Kidney (tissue), 22 donors: ENCODE measurements at places on chromosomes 5 and 9.

GRCh38 chr5:58439094-58439644, 20.7 kb downstream of the PLK2 start:
- H3K27ac ChIP-seq, result no peak overlapping the region
- H3K4me1 ChIP-seq, result no peaks in the 10 kb centered on the region
- no peaks in the 10 kb centered on the region for H3K27me3 ChIP-seq
- no peak overlapping the region for H3K4me3 ChIP-seq
- DNase-seq, result no peak

DNA sequence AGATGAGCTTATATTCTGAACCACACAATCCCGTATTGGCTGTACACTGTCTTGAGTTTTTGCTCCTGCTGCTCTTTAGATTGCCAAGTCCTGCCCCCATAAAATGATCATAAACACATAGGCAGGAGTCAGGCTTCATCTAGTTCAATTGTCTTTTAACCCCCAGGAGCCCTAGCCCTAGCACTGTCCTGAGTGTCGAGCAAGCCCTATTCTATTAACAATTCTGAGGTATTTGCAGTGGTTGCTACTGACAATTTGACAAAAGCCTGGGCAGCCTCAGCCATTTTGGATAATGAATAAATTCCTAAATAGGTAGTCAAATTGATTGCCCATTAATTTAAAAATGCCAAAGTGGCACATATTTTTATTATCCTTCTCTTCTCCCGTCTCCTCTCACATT, 257.2 kb downstream of the YTHDC2 start:
- no peak for DNase-seq
- H3K4me1 ChIP-seq, result no peaks in the 10 kb centered on the region
- no peaks in the 10 kb centered on the region for H3K27me3 ChIP-seq
- no peak overlapping the region for H3K4me3 ChIP-seq
- no peaks in the 10 kb centered on the region for H3K36me3 ChIP-seq

GRCh38 chr9:71001780-71002386, 119.5 kb downstream of the TRPM3 start:
- no peaks in the 10 kb centered on the region for H3K4me1 ChIP-seq
- H3K27ac ChIP-seq, result no peak overlapping the region
- peak; percentile 38 for DNase-seq
- H3K27me3 ChIP-seq, result no peaks in the 10 kb centered on the region
- no peak overlapping the region for H3K4me3 ChIP-seq

GRCh38 chr5:96687812-96688453, 25.8 kb downstream of the CAST start:
- no peak overlapping the region for H3K27ac ChIP-seq
- no peaks in the 10 kb centered on the region for H3K27me3 ChIP-seq
- DNase-seq, result peak; percentile 47
- no peaks in the 10 kb centered on the region for H3K4me1 ChIP-seq
- no peaks in the 10 kb centered on the region for H3K36me3 ChIP-seq

DNA sequence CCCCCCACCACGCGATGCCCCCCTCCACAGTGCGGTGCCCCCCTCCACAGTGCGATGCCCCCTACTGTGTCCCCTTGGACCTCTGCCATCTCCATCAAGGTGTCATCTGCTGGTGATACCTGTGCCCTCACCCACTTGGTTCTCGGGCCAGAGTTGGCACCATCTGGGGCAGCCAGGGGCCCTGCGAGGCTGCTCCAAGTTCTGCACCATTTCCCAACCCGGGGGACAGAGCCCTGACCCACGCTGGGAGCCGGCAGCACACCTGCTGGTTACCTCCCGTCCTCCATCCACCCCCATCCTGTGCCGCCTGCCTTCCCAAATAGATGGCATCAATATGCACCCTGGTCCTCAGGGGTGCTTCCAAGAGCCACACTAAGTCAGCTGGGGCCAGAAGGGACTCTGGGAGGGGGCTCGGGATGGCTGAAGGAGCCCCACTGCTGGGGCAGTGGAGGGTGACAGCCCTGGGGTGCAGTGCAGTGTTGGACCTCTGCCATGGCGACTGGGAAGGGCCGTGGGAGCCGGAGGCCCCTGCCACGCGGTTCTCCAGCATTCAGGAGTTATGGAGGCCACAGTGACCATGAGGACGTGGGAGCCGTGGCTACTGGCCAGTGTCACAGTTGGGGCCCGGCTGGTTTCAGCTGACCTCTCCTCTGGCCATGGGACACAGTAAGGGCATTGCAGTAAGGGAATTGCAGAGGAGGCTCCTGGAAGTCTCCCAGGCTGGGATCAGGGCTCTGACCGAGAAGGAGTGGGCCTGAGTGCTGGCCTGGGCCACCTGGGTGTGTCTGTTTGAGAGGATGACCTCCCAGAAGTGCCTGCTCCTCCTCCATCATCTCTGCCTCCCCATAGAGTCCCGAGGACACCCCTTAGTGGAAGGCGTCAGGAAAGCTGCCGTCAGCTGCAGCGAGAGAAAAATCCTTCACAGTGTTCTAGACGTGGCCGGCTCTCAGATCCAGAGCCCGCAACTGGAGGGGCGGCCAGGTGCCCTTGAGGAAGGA, 44.2 kb upstream of the NOTCH1 start:
- no peak overlapping the region for H3K27ac ChIP-seq
- no peaks in the 10 kb centered on the region for H3K36me3 ChIP-seq
- no peaks in the 10 kb centered on the region for H3K27me3 ChIP-seq

DNA sequence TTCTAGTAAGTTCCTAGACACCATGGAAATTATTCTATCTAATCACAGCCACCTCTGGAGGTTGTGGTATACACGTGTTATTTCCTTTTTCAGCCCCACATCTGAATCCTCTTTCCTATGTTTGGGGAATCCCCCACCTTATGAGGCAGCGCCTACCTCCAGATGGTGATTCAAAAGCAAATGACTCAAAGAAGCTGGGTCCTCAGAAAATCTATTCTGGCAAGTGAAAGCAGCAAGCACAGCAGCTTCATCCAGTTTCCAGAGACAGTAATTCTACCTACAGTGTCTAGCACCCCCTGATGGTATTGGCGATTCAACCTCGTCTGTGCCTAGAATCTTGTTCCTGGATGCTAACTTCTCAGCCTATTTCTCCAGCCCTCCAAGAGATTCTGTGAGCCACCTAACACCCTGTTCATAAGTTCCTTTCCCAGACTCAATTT, 43.0 kb downstream of the STRBP start:
- no peak overlapping the region for H3K4me3 ChIP-seq
- no peaks in the 10 kb centered on the region for H3K27me3 ChIP-seq
- no peak overlapping the region for H3K27ac ChIP-seq
- H3K4me1 ChIP-seq, result no peaks in the 10 kb centered on the region
- H3K36me3 ChIP-seq, result no peaks in the 10 kb centered on the region
- no peak for DNase-seq

- H3K27ac ChIP-seq, result no peak overlapping the region
- no peaks in the 10 kb centered on the region for H3K4me1 ChIP-seq
- no peak overlapping the region for H3K4me3 ChIP-seq
- peaks cover 3% of the 10 kb centered on the region for H3K36me3 ChIP-seq
These were observed 157.4 kb upstream of the OTULINL start for GRCh38 chr5:14424011-14424685.

DNA sequence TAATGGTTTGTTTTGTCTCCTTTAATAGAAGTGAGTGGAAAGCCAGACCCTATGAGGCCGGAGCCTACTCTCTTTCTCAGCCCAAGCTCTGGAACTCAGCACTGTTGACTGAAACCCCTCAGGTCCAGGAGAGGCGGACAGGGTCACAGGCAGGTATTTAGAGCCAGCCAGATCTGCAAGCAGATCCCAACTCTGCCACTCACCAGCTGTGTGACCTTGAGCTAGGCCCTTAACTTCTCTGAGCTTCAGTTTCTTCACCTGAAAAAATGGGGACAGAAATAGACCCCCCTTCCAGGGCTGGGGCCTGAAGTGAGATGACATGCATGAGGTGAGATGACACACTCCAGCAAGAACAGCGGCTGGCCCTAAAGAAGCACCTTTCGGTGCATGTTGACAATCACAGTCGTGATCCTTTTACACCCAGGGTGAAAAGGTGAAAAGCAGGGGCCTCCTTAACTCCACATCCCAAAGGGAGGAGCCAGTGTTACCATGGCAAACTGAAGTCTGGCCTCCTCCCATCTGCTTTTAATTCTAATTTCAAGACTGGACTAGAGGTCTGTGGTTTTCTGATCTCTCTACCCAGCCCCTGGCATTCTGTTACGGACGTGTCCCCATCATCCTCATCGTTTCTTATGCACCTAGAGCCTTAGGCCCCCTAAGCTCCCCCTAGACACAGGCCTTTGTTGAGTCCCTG, 27.2 kb downstream of the MORN5 start:
- DNase-seq, result no peak
- H3K36me3 ChIP-seq, result no peaks in the 10 kb centered on the region
- no peaks in the 10 kb centered on the region for H3K27me3 ChIP-seq

DNA sequence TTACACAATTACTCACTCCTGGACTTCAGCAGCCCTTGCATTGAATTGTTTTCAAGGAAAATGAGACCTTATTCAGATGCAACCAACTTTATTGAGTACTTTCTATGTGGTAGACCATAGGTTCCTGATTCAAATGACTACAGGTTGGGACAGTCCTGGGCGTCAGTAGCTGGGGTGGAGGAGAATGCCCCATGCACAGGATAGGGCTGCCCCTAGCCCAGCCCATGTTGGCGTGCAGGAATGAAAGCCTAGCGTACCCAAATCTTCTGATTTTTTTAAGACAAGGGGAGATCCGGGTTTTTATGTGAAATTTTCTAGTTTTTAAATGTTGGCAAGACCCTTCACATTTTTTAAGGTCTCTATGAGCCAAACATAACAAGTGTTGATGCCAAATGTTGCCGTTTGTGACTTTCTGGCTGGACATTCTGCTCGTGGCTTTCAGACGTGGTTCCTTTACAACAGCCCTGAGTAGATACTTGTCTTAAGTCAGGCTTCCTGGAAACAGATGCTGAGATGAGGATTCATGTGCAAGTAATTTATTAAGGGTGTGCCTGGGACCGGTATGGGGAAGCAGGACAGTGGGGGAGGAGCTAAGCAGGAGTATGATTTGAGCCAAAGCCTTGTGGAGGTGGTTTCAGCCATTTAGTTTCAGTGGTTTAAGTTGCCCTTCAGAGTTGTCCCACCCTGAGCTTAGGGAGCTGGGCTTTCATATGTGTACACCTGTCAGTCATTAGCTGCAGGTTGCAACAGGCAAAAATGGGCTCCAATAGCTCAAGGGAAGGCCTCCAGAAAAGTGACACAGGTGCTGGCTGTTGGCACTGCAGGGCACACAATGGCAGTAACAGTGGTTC, 154.1 kb downstream of the NTRK2 start:
- H3K27me3 ChIP-seq, result no peaks in the 10 kb centered on the region
- H3K4me1 ChIP-seq, result no peaks in the 10 kb centered on the region
- no peak for DNase-seq
- no peak overlapping the region for H3K27ac ChIP-seq

- H3K4me3 ChIP-seq, result no peak overlapping the region
- H3K27ac ChIP-seq, result no peak overlapping the region
- no peaks in the 10 kb centered on the region for H3K36me3 ChIP-seq
These were observed 10.4 kb downstream of the TMEM171 start for GRCh38 chr5:73130811-73131210.

DNA sequence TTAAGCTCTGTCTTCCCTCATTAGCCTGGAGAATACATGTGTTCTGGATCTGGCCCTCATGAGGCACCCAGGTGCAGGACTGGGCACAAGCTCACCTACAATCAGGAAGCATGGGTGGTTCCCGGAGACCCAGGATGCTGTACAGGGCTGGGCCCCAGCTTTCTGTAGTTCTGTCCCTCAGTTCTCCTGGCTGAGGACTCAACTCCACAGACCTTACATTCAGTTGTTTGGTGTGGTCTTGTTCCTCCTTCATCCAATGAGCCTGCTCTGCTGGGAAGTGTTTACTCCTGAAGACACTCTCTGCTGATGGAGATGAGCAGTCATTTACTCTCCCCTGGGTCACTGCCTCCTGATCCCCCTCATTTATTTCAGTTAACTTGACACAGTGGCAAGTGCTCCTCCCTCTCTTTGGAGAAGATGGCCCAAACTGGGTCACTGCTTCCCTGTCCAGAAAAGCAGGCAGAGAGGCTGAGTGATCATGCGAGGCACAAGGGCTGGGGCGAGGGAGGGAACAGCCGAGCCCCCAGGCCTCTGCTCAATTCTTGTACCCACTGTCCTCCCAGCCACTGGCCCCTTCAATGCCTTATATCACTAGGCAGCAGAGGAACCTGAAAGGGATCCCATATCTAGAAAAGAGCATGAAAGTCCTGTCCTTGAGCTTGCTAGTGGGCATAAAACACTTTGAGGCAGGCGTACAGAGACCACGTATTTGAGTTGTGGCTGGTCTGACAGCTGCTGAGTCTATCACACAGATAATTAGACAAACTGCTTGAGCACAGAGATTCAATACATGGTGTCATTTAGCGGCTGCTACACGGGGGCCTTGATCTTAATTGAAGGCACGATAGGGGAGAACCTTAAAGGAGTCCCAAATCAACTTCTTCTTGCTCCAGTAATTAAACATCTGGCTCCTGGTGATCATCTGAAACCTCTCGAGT, 221.7 kb downstream of the FSTL4 start:
- H3K4me1 ChIP-seq, result no peaks in the 10 kb centered on the region
- H3K27me3 ChIP-seq, result peaks cover 4% of the 10 kb centered on the region
- no peak overlapping the region for H3K27ac ChIP-seq
- no peaks in the 10 kb centered on the region for H3K36me3 ChIP-seq
- DNase-seq, result no peak

- H3K27ac ChIP-seq, result no peak overlapping the region
- H3K4me1 ChIP-seq, result no peaks in the 10 kb centered on the region
- no peak for DNase-seq
These were observed 38.7 kb upstream of the PRLR start for GRCh38 chr5:35269006-35269405.

DNA sequence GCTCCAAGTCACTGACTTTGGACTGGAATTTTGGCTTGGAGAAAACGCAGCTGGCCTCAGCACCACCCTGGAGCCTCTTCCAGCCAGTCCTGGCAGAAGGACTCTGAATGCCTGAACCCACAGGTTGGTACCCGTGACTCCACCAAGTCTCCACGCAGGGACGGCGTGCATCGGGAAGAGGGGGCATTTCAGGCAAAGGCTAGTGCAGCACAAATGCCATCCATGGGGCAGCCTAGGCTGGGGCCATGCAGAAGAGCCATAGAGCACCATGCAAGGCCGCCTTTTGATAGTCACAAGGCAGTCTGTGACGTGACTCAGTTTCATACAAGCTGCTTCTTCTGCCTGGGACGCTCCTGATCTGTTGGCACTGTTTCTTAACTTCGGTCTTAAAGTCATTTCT, 28.0 kb downstream of the GDNF start:
- no peak overlapping the region for H3K4me3 ChIP-seq
- no peak overlapping the region for H3K27ac ChIP-seq
- DNase-seq, result no peak
- H3K27me3 ChIP-seq, result no peaks in the 10 kb centered on the region
- no peaks in the 10 kb centered on the region for H3K36me3 ChIP-seq

- H3K4me3 ChIP-seq, result peak overlapping the region; percentile 97
- no peaks in the 10 kb centered on the region for H3K27me3 ChIP-seq
These were observed 1.5 kb downstream of the ZBTB43 start for GRCh38 chr9:126806336-126806735.

- H3K27ac ChIP-seq, result no peak overlapping the region
- H3K4me3 ChIP-seq, result no peak overlapping the region
- no peaks in the 10 kb centered on the region for H3K36me3 ChIP-seq
- no peaks in the 10 kb centered on the region for H3K27me3 ChIP-seq
These were observed 52.1 kb upstream of the EXOC3 start for GRCh38 chr5:390623-391491.

- peaks cover 11% of the 10 kb centered on the region for H3K4me1 ChIP-seq
- H3K36me3 ChIP-seq, result no peaks in the 10 kb centered on the region
- H3K4me3 ChIP-seq, result no peak overlapping the region
- H3K27ac ChIP-seq, result no peak overlapping the region
These were observed 25.4 kb upstream of the ELL2 start for GRCh38 chr5:95986937-95987520.
